ENCODE measurements at places on chromosomes 2 and 18.

GRCh38 chr2:134586326-134586965 is 132.4 kb downstream of the TMEM163 start:
- no peak for DNase-seq

DNA sequence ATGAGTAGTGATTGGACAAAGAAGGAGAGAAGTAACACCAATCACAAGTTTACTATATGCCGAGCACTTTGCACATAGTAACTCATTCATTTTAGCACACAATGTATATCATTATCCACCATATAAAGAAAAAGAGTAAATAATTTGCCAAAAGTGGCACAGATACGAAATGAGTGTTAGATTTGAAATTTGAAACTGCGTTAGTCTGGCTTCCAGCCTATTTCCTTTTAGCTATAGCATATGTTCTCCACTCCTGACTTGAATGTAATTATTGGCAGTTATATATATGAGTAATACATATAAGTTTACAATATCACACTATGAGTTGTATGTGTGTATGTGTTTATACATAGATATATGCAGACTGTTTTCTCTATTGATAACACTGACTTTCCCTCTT is 98.6 kb downstream of the NOL4 start:
- no peak for DNase-seq

DNA sequence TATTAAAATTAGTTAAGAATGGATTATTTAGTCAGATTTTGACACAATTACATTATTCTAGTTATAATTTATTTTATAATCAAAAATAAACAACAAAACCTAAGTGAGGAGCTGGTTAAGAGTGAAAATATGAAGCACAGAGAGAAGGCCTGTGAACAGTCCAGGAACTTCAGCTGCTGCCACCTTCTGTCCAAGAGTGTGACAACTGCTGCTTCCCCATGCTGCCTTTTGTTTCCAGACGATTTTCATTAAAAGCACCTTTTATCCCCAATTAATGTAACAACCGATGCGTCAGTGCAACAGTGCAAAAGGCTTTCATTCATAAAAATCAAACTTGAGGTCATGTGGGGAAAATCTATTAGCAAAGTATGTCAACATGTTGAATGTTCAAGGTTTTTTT is 363.6 kb downstream of the CTNNA2 start:
- no peak for DNase-seq

DNA sequence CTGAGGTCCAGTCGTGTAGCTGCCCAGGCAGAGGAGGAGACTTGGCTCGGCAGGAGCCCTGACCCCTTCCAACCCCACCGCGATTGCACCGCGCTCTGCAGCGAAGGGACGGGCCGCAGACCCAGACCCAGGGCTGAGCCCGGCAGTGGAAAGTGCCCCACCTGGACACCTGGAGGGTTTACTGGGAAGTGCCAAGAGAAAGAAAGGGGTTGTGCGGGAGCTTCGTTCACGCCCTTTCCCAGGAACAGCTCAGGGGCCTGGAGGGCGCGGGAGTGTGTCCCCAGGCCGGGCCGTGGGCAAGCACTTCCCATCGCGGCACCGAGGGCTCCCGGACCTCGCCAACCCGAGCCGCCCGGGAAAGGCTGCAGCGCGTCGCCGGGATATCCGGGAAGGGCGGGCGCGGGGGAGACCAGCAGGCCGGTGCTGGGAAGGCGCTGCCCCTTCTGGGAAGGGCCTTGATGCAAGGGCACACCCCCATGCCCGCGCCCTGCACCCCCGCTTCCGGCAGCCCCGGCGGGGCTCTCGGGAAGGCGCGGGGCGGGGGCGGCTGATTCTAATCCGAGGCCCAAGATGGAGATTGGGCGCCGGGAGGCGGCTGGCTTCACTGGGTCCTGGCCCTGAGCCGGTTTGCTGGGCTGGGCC is 36.1 kb upstream of the MRPL33 start:
- DNase-seq = no peak

- no peak for DNase-seq
Measured at GRCh38 chr2:10777842-10778723, 34.5 kb downstream of the PDIA6 start.
